H1 (cell line): ENCODE measurements at places on chromosomes 11 and 22.

- no peak for DNase-seq
- no peaks in the 10 kb centered on the region for H3K4me1 ChIP-seq
- no peaks in the 10 kb centered on the region for H3K36me3 ChIP-seq
- no peak overlapping the region for H3K27ac ChIP-seq
Measured at GRCh38 chr11:122755409-122755808, 82.9 kb upstream of the CRTAM start.

- H3K4me1 ChIP-seq: peaks cover 7% of the 10 kb centered on the region; the same call in 1 of the 2 replicates
- H3K36me3 ChIP-seq: no peaks in the 10 kb centered on the region
- peaks cover 6% of the 10 kb centered on the region for H3K27me3 ChIP-seq
- no peak for DNase-seq
Measured at GRCh38 chr11:61028135-61028729, 56.8 kb downstream of the CD6 start.

DNA sequence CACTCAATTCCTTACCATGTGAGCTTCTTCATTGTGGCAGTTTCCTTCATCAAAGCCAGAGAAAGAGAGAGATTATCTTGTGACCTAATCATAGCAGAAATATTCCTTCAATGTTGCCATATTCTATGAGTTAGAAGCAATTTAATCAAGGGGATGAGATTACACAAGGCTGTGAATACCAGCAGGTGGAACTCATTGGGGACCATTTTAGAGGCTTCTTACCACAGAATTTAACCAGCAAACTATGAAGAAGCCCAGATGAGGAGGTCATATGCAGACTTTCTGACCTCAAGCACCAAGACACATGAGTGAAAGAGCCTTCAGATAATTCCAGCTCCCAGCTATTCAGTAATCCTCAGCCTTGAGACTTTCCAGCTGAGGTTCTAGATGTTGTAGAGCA is 51.3 kb downstream of the ADM start:
- peaks cover 5% of the 10 kb centered on the region for H3K4me1 ChIP-seq
- no peak overlapping the region for H3K27ac ChIP-seq
- no peak for DNase-seq
- no peaks in the 10 kb centered on the region for H3K36me3 ChIP-seq
- H3K4me3 ChIP-seq: no peak overlapping the region

DNA sequence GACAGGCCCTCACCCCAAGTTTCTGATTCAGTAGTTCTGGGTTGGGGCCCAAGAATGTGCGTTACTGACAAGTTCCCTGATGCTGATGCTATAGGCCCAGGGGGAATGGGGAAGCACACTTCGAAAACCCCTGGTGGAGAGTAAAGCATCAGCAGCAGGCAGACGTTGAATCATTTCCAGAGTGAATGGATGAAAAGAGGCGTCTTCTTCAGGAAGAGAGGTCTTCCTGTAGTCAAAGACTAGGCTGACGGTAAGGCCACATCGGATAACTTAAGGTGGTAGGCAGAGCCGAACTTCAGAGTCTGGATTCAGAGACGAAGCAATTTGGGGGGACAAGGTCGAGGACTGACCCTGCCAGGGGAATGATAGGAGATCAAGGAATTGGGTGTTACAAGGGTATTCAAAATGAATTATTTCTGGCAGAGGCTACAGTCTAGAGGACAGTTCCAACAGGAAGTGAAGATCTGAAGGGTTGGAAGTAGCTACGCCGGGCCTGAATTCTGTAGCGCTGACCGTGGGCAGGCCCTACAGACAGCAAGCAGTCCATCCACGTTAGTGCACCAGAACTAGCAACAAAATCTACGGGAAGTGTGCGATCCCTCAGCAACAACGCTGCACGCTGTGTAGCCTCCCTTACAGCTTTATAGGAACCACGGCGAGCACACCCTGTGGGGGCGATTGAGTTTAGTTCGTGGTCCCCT is 862 bp upstream of the CENATAC start:
- peak overlapping the region; percentile 72; the same call in 1 of the 2 replicates for H3K27ac ChIP-seq
- DNase-seq: no peak
- peak overlapping the region; percentile 89 for H3K4me3 ChIP-seq
- H3K27me3 ChIP-seq: no peaks in the 10 kb centered on the region
- peaks cover 3% of the 10 kb centered on the region; the same call in 1 of the 2 replicates for H3K36me3 ChIP-seq
- no peaks in the 10 kb centered on the region for H3K4me1 ChIP-seq

DNA sequence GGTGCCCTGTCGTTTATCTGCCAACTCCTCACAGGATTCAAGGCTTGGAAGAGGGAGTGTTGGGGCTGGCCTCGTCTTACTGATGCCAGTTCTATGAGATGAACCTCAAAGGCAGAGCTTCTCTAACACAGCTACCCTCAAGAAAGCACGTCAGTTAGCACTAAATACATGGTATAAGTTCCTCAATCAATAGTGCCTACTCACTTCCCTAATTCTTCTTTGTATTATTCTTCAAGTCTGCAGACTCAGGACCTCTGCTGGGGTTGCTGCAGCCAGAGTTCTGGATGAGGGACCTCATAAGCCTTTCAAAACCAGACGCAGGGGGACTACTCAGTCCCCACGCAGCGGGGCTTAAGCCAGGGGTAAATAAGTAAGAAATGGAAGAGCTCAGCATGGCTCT is 118.3 kb downstream of the VPREB1 start:
- H3K27ac ChIP-seq: no peak overlapping the region
- H3K36me3 ChIP-seq: no peaks in the 10 kb centered on the region
- no peaks in the 10 kb centered on the region for H3K4me1 ChIP-seq

- H3K36me3 ChIP-seq: no peaks in the 10 kb centered on the region
- DNase-seq: no peak
- no peaks in the 10 kb centered on the region for H3K4me1 ChIP-seq
- H3K27me3 ChIP-seq: peaks cover 9% of the 10 kb centered on the region; the same call in 1 of the 2 replicates
- H3K27ac ChIP-seq: no peak overlapping the region
- no peak overlapping the region for H3K4me3 ChIP-seq
Measured at GRCh38 chr22:50004918-50005317, 7.6 kb downstream of the IL17REL start.

- no peaks in the 10 kb centered on the region for H3K36me3 ChIP-seq
- H3K27ac ChIP-seq: no peak overlapping the region
- no peak overlapping the region for H3K4me3 ChIP-seq
- no peaks in the 10 kb centered on the region for H3K27me3 ChIP-seq
- no peak for DNase-seq
Measured at GRCh38 chr11:110988671-110989070, 256.9 kb upstream of the POU2AF2 start.
